HepG2 (cell line): ENCODE measurements at places on chromosomes 5 and 9. TPM values are rescaled to one million over a fixed set of nuclear protein-coding genes. Genes with fewer than 3 reads are reported as not detected.

DNA sequence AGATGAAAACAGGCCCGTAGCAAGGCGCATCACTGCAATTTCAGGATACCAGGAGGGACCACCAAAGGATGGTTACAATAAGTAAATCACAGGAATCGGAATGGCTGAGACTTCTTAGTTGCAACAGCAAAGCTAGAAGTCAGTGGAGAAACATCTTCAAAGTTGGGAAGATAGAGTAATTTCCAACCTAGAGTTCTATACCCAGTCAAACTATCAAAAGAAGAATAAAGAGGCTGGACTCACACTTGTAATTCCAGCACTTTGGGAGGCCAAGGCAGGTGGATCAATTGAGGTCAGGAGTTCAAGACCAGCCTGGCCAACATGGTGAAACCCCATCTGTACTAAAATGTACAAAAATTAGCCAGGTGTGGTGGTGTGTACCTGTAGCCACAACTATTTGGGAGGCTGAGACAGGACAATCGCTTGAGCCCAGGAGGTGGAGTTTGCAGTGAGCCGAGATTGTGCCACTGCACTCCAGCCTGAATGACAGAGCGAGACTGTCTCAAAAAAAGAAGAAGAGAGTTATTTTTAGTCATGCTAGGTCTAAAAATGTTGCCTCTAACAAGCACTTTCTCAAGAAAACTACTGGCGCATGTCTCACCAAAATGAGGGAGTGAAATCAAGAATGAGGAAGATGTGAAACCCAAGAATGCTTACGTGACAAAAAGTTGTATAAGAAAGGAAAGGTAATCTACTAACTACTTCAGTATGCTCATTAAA lies 267.7 kb downstream of the DENND1A start:
- no peaks in the 10 kb centered on the region for H3K4me1 ChIP-seq
- no peaks in the 10 kb centered on the region for H3K27me3 ChIP-seq
- peaks cover 30% of the 10 kb centered on the region; the same call in 2 of the 3 replicates for H3K36me3 ChIP-seq
- no peak for DNase-seq
- no peak overlapping the region for H3K4me3 ChIP-seq
- no peak overlapping the region for H3K27ac ChIP-seq

Gene ODF2
- 28.3 and 31.3 TPM in 2 replicates for total RNA-seq

Gene SLC6A7
- total RNA-seq, result not detected in 2 replicates

DNA sequence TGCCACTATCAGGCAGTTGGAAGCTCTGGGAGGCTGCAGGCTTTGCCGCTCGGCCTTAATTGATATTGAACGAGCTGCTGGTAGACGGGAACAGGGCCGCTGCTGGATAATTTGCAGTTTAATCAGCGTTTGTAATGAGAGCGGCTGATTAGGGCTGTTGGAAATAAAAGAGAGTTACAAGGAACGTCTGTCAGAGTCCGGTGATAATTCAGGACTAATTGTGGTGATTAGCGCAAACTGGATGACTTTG lies 68.2 kb upstream of the TBCA start:
- peaks cover 1% of the 10 kb centered on the region; the same call in 1 of the 2 replicates for H3K27me3 ChIP-seq
- no peaks in the 10 kb centered on the region for H3K36me3 ChIP-seq
- DNase-seq, result no peak
- H3K4me3 ChIP-seq, result no peak overlapping the region

DNA sequence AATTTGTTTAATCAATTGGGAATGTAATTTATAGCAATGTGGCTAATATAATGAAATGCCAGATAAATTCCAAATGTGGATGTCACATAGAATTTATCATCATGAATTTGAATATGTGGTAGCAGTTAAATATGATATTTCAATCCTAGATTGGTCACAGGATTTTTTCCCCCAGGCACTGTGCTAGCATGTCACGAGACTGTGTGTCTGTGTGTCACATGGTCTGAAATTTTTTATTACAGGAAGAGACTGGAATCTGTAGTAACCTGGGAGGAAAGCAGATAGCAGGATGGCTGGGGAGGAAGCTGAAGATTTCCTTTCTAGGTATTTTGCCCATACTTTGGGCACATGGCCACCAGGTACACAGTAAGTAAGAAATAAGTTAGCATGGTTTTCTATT lies 35.4 kb upstream of the MSH3 start:
- H3K4me1 ChIP-seq, result peaks cover 22% of the 10 kb centered on the region
- H3K27me3 ChIP-seq, result no peaks in the 10 kb centered on the region
- DNase-seq, result no peak
- no peaks in the 10 kb centered on the region for H3K36me3 ChIP-seq

Gene ARID3C
- total RNA-seq, result not detected in 2 replicates

DNA sequence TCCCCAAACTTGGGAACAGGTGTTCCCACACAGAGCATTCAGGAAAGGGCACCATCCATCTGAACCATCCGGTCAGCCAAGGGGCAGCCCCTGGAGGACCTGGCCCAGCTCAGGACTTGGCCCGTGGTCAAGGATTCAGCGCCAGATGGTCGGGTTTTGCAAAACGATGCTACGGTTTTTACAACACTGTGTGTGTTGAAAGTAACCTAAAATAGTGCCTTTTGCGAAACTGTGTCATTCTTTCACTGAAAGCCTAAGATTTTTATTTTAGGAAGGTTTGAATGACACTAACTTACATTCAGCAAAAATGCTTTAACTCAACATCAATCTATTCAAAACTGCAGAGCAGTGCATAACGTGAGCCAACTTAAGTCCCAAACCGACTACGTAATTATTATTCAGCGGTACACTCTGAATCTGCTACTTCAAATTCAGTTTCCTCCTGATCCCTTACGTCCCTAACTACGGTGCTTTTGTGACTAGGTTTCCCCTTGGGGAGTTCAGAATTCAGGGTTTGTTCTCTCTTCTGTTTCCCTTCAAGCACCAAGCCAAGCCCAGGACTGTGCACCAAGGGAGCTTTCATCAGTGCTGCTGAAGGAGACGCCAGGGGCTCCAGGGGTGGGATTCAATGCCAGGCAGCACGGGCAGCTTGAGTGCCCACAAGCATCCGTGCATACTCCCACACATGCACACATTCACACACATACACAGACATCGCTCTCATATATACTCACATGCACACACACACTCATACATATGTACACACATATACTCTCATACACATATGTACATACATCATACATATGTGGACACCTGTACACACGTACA lies 25.8 kb downstream of the LPCAT1 start:
- H3K27me3 ChIP-seq, result no peaks in the 10 kb centered on the region
- no peaks in the 10 kb centered on the region for H3K4me1 ChIP-seq
- peaks cover 70% of the 10 kb centered on the region for H3K36me3 ChIP-seq
- DNase-seq, result no peak

Gene SLIT3
- not detected in 2 replicates for total RNA-seq

Gene KLF9
- 5.7 and 7.2 TPM in 2 replicates for total RNA-seq

GRCh38 chr5:174148721-174149120 lies 103.2 kb downstream of the NSG2 start:
- DNase-seq, result no peak
- no peaks in the 10 kb centered on the region for H3K4me1 ChIP-seq
- H3K4me3 ChIP-seq, result no peak overlapping the region
- H3K27ac ChIP-seq, result no peak overlapping the region

Gene RFX3
- total RNA-seq, result 2.7 and 3.0 TPM in 2 replicates

- H3K27me3 ChIP-seq, result peaks cover 15% of the 10 kb centered on the region; the same call in 2 of the 3 replicates
- no peak for DNase-seq
- no peak overlapping the region for H3K27ac ChIP-seq
These were observed 238.2 kb upstream of the ADAMTS16 start for GRCh38 chr5:4901924-4902323.

GRCh38 chr9:22148876-22149637 lies 140.0 kb upstream of the CDKN2B start:
- H3K27me3 ChIP-seq, result 0 out of 2 replicates have a peak, but pooled peaks cover 1% of the 10 kb centered on the region
- no peak overlapping the region for H3K4me3 ChIP-seq
- H3K4me1 ChIP-seq, result no peaks in the 10 kb centered on the region
- no peak for DNase-seq

Gene PCDHB16
- total RNA-seq, result 0.41 and 0.60 TPM in 2 replicates

DNA sequence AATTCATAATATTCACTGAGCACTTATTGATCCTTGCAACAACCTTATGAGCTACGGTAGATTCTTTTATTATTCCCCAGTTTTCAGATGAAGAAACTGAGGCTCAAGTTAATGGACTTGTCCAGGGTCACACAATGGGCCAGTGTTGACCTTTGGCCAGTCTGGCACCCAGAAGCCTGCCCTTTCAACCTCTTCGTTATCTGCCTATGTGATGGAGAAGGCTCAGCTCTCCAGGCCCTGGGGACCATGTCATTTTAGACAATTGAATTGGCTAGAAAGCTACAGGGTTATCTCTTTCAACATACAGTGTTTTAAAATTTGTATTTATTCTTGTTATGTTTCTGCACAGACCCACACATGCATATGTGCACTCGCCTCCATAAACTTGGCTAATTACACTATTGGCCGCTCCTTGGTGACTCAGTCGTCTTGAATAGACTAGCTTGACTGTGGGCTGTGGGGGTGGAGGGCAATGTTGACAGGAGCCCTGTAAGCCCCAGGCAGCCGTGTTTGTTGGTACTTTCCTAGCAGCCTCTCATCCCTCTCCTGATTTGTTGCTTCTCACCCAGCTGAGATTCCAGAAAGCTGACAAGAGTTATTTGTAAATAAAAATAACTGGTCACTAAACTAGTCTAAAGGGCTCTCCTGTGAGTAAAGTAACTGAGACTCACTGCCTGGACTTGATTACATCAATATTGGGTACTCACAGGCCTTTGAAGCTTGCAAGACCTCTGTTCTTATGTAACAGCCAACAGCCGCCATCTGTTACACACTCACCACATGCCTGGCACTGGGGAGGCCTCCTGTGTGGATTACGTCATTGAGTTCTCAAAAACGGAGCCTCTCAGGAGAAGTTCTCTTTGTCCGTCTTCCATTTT lies 8.5 kb upstream of the ANGPTL2 start:
- no peaks in the 10 kb centered on the region for H3K27me3 ChIP-seq
- peak; percentile 40 for DNase-seq
- peaks cover 49% of the 10 kb centered on the region for H3K4me1 ChIP-seq
- H3K4me3 ChIP-seq, result no peak overlapping the region
- no peaks in the 10 kb centered on the region for H3K36me3 ChIP-seq

GRCh38 chr9:34578241-34579103 lies 11.1 kb downstream of the CNTFR start:
- H3K36me3 ChIP-seq, result no peaks in the 10 kb centered on the region
- H3K4me1 ChIP-seq, result no peaks in the 10 kb centered on the region
- H3K4me3 ChIP-seq, result no peak overlapping the region
- no peak for DNase-seq

Gene CDKN2B-AS1
- total RNA-seq, result 0.64 and 0.77 TPM in 2 replicates

Gene CDO1
- total RNA-seq, result 4.4 and 5.3 TPM in 2 replicates

- H3K36me3 ChIP-seq, result no peaks in the 10 kb centered on the region
- DNase-seq, result no peak
- peaks cover 5% of the 10 kb centered on the region; the same call in 1 of the 2 replicates for H3K27me3 ChIP-seq
- H3K4me3 ChIP-seq, result no peak overlapping the region
These were observed 11.0 kb downstream of the GFI1B start for GRCh38 chr9:132989414-132989996.

Gene PPP3R2
- not detected in 2 replicates for total RNA-seq

DNA sequence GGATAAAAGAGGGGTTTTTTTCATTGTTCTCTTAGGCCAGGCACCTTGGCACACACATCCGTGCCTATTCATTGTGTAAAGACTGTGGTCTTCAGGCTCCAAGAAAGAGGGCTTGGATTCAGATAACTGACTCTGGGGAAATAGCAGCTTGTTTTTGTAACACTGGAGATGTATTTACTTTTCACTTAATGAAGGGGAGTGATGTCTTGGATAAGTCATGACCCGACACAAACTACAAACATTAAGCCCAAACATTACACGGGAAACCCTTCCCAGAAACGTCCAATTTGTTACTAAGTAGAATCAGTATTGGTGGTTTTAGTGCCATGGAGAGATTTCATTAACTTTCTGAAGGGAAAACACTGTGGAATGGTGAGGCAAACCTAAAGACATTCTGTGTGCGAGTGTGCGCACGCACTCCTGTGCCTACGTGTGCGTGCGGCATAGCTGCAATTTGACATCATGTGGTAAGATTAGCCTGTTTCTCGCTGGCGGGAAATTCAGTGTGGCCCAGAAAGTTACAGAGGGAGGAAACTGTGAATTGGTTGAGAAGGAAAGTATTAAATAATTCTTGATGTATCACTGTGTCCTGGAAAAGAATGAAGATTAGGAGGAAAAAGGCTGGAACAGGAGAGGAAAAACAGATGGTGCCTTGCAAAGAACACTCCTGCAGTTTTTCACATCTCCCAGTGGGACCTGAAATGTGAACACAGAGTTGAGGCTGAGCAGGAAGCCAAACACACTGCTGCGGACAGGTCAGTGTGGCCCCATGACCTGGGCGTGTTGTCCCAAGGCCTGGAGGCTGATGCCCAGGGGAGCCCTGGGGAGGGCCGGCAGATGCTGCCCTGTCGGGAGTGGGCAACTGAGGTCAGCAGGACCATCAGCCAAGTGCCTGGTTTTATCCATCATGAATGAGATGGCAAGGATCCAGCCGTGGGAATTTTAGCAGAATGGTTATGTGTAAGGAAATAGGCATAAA lies 108.5 kb downstream of the GAS1 start:
- H3K27me3 ChIP-seq, result peaks cover 1% of the 10 kb centered on the region
- no peaks in the 10 kb centered on the region for H3K36me3 ChIP-seq
- H3K4me1 ChIP-seq, result no peaks in the 10 kb centered on the region
- no peak overlapping the region for H3K4me3 ChIP-seq
- DNase-seq, result no peak

Gene ANKRD33B
- total RNA-seq, result 0.02 TPM in 1 of 2 replicates, not detected in the other

DNA sequence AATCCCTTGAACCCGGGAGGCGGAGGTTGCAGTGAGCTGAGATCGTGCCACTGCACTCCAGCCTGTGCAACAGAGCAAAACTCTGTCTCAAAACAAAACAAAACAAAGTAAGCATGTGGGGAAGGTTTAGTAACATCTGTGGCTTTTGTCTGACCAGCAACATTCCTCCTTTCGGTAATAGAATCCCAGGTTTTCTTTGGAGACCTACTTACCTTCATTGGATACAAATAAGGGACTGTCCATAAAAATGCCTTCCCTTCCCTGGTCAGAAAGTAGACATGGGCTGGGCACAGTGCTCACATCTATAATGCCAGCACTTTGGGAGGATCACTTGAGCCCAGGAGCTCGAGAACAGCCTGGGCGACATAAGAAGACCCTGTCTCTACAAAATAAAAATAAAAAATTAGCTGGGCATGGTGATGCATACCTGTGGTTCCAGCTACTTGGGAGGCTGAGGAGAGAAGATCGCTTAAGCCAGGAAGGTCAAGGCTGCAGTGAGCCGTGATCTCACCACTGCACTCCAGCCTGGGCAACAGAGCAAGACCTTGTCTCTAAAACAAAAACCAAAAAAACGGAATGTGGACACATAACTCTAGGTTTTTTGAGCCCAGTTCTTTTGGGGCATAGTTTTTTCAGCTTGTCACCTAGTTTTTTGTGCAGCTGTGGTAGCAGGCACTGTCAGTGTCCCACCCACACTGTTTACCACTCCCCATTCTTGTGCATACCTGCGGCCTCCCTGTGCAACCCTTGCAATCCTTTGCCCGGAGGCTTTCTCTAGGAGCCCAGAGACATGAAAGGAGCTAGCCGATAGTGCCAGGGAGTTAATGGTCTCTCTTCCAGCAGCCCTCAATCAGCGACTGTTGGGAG lies 9.0 kb upstream of the SPINK4 start:
- H3K4me3 ChIP-seq, result no peak overlapping the region
- no peak overlapping the region for H3K27ac ChIP-seq
- DNase-seq, result no peak
- H3K4me1 ChIP-seq, result peaks cover 42% of the 10 kb centered on the region

Gene PCDHGA12
- total RNA-seq, result 0.13 TPM in 1 of 2 replicates, not detected in the other

- H3K36me3 ChIP-seq, result no peaks in the 10 kb centered on the region
- H3K27me3 ChIP-seq, result no peaks in the 10 kb centered on the region
- no peak overlapping the region for H3K4me3 ChIP-seq
- no peaks in the 10 kb centered on the region for H3K4me1 ChIP-seq
These were observed 29.0 kb upstream of the PRR16 start for GRCh38 chr5:120435129-120435528.

Gene HSPB3
- not detected in 2 replicates for total RNA-seq

- no peaks in the 10 kb centered on the region for H3K27me3 ChIP-seq
- no peak overlapping the region for H3K27ac ChIP-seq
- no peaks in the 10 kb centered on the region for H3K4me1 ChIP-seq
- no peak for DNase-seq
- H3K36me3 ChIP-seq, result no peaks in the 10 kb centered on the region
These were observed 142.0 kb upstream of the RGMB start for GRCh38 chr5:98631311-98632054.

Gene NUTM2F
- 0.07 and 0.09 TPM in 2 replicates for total RNA-seq
